CD4-positive, alpha-beta T cell treated with Interleukin-4 for 4 hours (primary cell): ENCODE measurements at places on chromosomes 11 and 22.

GRCh38 chr11:17651681-17652080 lies 67.7 kb upstream of the MYOD1 start:
- no peak for DNase-seq

DNA sequence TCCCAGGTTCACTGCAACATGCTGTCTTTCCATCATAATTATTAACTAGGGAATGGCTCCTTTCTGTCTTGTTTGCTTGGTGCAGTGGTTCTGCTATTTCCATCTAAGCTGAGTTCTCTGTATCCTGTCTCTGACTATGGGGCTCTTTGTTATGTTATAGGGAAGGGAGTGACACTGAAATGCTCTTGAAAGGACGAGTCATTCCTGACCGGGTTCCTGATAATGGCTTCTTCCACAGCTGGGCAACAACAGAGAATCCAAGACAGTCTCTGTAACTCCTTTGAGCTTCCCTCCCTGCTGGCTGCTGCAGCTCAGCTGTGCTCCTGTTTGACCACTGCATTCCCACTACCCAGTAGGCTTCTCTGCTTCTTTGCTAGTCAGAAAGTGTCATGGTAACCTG lies 24.1 kb downstream of the OR2AT4 start:
- no peak for DNase-seq

DNA sequence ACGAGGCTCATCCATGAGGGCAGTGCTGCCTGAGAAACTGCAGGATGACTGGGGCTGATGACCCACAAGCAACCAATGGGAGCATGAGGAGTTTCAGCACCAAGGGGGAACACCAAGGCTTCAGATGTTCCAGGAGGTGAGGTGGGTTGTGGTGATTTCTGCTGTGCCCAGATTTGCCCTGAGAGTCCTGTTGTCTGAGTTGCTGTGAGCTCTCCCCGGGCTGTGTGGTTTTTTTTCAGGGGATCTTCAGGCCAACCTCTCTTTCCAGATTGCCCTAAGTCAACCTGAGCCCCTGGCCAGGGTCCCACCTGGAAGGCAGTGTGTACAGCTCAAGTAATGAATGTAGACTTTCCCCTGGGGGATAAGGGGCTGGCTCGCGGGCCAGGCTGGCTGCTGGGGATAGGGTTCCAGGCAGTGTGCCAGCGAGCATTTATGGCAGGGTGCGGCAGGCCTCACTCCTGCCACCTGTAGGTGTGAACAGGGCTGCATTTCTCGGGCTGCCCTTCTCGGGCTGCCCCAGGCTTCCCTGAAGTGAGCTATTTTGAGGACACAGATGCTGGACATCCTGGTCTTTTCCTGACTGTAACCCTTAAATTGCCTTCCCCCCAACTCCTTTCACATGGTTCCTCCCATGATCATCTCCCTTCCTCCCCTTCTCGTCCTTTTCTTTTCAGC lies 9.8 kb downstream of the SLC22A6 start:
- no peak for DNase-seq

GRCh38 chr22:49828599-49828965 lies 909 bp upstream of the BRD1 start:
- DNase-seq, result no peak

DNA sequence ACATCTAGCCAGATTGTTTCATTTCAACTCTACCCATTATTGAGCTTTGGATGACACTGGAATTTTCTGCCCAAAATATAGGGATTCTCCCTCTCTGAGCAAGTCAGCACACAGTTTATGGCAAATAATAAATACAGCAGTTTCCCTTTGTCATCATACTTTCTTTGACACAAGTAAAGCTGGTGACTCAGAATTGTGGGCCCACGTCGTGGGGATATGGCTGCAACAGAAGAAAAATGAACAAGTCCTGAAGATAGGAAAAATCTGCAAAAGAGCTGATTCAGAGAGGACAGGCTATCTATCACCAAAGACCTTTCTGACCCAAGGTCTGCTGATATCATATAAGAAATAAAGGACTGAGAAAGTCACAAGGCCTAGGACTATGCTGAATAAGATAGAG lies 236.3 kb upstream of the ZC3H12C start:
- no peak for DNase-seq

GRCh38 chr11:111438846-111439520 lies 59.9 kb upstream of the POU2AF1 start:
- no peak for DNase-seq
